ENCODE measurements at places on chromosomes 13 and 19. TPM values are rescaled to one million over a fixed set of nuclear protein-coding genes. Genes with fewer than 3 reads are reported as not detected.

- peak; percentile 74 for DNase-seq
These were observed 37.5 kb downstream of the SUGP2 start for GRCh38 chr19:18995804-18996241.

GRCh38 chr19:56026769-56027168 lies 40.2 kb downstream of the NLRP5 start:
- DNase-seq = no peak

The TNFAIP8L1 gene
- total RNA-seq = 2.8 TPM

GRCh38 chr13:98175823-98176222 lies 1.2 kb downstream of the RNF113B start:
- no peak for DNase-seq

The SIGLEC5 gene
- not detected for total RNA-seq

The FFAR3 gene
- 0.21 TPM for total RNA-seq

DNA sequence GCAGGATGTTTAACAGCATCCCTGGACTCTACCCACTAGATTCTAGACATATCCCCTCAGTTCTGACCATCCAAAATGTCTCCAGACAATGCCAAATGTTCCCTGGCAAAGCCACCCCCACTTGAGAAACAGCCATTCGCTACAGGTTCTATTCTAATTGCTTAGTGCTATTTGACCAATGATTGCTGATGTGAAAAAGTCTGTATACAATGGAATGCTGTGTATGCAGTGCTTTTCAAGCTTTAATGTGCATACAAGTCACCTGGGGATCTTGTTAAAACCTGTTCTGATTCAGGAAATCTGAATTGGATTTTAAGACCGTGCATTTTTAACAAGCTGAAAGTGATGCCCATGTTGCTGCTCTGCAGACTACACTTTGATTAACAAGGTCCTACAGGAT lies 331.8 kb upstream of the KLF12 start:
- DNase-seq = no peak

The DCLK1 gene
- total RNA-seq = 0.97 TPM

GRCh38 chr19:50721441-50722137 lies 1.6 kb upstream of the CLEC11A start:
- peak; percentile 44 for DNase-seq

GRCh38 chr19:32219881-32220472 lies 125.4 kb upstream of the ZNF507 start:
- no peak for DNase-seq

DNA sequence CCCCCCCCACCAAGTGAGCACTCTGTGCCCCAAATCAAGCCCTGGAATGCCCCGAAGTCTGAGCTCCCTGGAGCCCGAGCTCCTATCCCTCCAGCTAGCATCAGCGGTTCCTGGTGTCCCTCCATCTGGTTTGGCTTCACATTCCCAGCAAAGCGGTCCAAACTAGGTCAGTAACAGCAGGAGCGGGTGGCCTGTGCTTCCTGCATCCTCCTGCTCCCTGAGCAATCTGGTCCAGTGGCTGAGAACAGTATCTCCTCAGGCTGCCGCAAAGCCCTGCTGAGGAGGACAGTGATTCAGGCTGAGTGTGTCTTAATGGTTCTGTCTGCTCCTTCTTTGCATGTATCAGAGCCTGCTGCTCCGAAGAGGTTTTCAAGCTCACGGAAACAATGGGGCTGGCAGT lies 25.9 kb downstream of the RASL11A start:
- DNase-seq = no peak

DNA sequence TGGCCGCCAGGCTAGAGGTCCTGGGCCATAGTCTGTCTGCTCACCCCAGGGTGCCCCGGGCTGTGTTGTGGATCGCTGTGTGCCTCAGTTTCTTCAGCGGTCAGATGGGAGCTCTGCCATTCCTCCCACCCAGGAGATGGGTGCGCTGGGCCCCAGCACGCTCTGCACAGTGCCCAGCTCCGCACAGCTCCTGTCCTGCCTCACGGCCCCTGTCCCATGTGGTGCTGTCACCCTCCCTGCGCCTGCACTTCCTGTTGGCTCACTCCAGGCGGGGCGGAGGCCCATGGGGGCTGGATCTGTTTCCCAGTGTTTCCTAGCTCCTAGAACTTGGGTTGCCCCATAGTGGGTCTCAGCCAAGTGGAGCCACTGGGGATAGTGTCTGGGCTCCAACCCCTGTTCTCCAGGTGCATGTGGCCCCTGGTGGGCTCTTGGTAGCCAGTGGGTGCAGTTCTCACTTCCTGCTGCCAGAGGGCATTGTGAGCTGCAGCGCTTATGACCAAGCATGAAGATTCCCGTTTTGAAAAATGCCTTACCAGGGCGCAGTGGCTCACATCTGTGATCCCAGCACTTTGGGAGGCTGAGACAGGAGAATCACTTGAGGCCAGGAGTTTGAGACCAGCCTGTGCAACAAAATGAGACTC lies 69.8 kb downstream of the KDM4B start:
- DNase-seq = peak; percentile 35

- no peak for DNase-seq
These were observed 642.1 kb upstream of the ARGLU1 start for GRCh38 chr13:107209824-107210722.

GRCh38 chr19:57651654-57651996 lies 17.1 kb upstream of the ZSCAN4 start:
- DNase-seq = no peak

GRCh38 chr13:80428349-80429096 lies 87.6 kb upstream of the SPRY2 start:
- no peak for DNase-seq

DNA sequence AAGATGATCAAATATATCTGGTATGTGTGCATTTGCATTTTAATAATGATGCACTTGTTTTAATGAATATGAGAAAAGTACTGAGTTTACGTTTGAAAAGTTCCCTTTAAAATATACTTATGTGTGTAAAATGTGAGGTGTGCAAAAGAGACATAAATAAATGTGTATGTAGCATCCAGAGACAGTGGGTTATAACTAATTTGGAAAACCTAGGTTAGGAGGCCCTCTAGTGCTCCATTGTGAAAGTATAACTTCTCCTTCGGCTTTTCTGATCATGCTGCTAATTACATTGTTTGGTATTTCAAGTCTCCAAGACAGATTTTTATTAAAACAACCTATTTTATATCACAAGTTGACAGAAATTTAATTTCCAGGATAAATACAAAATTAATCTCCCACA lies 30.1 kb downstream of the SCEL start:
- no peak for DNase-seq

- DNase-seq = no peak
These were observed 38.3 kb upstream of the CEACAM20 start for GRCh38 chr19:44567745-44568144.

The ZNF541 gene
- total RNA-seq = not detected

DNA sequence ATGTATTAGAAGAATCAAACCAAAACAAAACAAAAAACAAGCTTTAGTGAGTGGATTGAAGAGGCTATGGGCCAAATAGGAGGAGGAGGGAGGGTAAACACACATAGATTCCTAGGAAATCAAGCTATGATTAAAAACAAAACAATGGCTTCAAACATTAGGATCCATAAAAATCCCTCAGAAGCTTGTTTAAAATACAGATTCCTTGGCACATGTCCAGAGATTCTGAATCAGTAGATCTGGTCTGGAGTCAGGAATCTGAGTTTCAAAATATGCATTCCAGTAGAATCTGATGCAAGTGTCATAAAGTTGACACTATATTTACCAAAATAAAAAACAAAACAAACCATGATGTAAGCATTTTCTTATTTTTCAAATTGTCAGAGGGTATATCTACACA lies 692.8 kb upstream of the SGCG start:
- no peak for DNase-seq

DNA sequence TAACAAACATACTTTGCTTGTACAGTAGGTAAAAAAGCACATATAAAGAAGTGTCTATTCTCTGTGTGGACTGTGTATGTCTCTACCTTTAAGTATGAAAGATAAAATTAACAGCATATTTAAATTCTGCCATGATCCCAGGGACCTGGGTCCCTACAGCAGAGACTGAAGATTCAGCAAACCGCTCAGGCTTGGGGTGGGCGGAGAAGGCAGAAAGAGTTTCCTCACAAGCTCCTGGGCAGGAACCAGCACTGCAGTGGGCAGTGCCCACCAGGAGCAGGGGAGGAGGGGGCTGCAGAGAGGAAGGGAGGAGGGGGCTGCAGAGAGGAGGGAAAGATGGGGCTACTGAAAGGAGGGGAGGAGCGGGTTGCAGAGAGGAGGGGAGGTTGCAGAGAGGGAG lies 44.6 kb upstream of the GRTP1 start:
- no peak for DNase-seq

GRCh38 chr13:26658448-26659385 lies 101.2 kb downstream of the WASF3 start:
- no peak for DNase-seq

The ICAM5 gene
- total RNA-seq = 1.5 TPM

The LRG1 gene
- 0.43 TPM for total RNA-seq

The EDNRB gene
- total RNA-seq = not detected

The RAVER1 gene
- total RNA-seq = 8.2 TPM

All from H4 (cell line).